ENCODE measurements at places on chromosomes 13 and 19.

GRCh38 chr13:52949742-52950141 is 78.9 kb upstream of the OLFM4 start:
- no peaks in the 10 kb centered on the region for H3K4me1 ChIP-seq
- H3K27ac ChIP-seq = no peak overlapping the region
- no peaks in the 10 kb centered on the region for H3K27me3 ChIP-seq

GRCh38 chr19:39135701-39136100 is 10.1 kb downstream of the PAK4 start:
- no peak for DNase-seq
- H3K27ac ChIP-seq = no peak overlapping the region
- H3K36me3 ChIP-seq = no peaks in the 10 kb centered on the region
- H3K4me1 ChIP-seq = peaks cover 2% of the 10 kb centered on the region
- H3K4me3 ChIP-seq = no peak overlapping the region

GRCh38 chr19:48719263-48720171 is at the start of gene MAMSTR:
MAMSTR (minus strand) TSS chr19:48719725; CDS start chr19:48719031, 694 bp downstream.
- no peaks in the 10 kb centered on the region for H3K36me3 ChIP-seq
- H3K4me3 ChIP-seq = peak within 1 kb of the TSS; percentile 84
- H3K27me3 ChIP-seq = no peaks in the 10 kb centered on the region
- H3K4me1 ChIP-seq = peaks cover 29% of the 10 kb centered on the region
- DNase-seq = no peak
- peak within 1 kb of the TSS; percentile 94 for H3K27ac ChIP-seq

DNA sequence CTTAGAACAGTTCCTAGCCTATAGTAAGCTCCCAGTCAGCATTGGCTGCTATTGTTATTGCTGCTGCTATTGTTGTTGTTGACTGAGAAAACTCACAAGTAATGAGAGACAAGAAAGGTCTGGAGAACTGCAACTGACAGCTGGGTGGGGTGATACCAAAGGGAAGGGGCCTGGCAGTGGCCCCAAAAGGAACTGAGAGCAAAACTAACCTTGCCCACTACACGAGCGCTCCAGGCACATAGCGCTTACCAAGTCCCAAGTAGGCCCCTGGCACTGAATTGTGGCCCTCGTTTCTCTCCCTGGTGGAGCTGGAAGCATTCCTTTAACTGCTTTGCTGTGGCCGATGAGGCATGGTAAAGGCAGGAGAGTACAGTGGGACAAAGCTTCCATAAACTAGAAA is 59.7 kb downstream of the KCTD12 start:
- no peak overlapping the region for H3K27ac ChIP-seq
- DNase-seq = no peak
- no peaks in the 10 kb centered on the region for H3K36me3 ChIP-seq

DNA sequence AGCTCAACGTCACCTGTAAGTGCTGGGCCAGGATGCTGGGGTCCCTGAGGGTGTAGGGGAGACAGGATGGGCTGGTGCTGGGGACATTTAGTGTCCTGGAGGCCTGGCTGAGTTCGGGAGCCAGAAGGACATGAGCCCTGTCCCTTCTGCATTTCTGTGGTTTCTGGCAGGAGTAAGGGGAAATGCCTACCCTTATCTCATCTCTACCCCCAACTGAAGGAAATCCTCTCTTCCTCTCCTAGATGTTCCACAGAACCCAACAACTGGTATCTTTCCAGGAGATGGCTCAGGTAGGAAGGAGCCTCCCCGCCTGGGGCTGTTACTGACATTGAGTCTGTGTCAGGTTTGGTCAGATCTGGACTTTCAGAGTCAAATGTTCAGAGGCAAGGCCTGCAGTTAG is 1.2 kb downstream of the CD33 start:
- DNase-seq = no peak
- H3K27me3 ChIP-seq = peaks cover 18% of the 10 kb centered on the region
- peak overlapping the region; percentile 21 for H3K4me3 ChIP-seq
- no peaks in the 10 kb centered on the region for H3K4me1 ChIP-seq

GRCh38 chr13:100589178-100589725 is 663 bp upstream of the GGACT start:
- H3K27me3 ChIP-seq = no peaks in the 10 kb centered on the region
- peak overlapping the region; percentile 46 for H3K4me3 ChIP-seq

DNA sequence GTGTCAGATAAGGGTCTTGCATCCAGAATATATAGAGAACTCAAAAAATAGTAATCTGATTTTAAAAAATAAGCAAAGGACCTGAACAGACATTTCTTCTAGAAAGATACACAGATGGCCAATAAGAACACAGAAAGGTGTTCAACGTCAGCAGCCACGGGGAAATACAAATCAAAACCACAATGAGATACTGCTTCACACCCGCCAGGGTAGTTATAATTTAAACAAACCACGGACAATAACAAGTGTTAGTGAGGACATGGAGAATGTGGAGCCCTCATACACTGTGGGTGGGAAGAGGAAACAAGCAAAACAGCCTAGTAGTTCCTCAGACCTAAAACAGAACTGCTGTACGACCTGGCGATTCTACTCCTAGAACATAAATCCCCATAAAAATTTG is 26.7 kb upstream of the NAPA start:
- H3K36me3 ChIP-seq = no peaks in the 10 kb centered on the region
- H3K27ac ChIP-seq = peak overlapping the region; percentile 19
- peaks cover 40% of the 10 kb centered on the region for H3K4me1 ChIP-seq
- H3K27me3 ChIP-seq = peaks cover 11% of the 10 kb centered on the region
- H3K4me3 ChIP-seq = no peak overlapping the region

GRCh38 chr13:51721496-51721895 is 82.5 kb downstream of the DHRS12 start:
- no peaks in the 10 kb centered on the region for H3K27me3 ChIP-seq
- DNase-seq = no peak
- no peaks in the 10 kb centered on the region for H3K36me3 ChIP-seq

DNA sequence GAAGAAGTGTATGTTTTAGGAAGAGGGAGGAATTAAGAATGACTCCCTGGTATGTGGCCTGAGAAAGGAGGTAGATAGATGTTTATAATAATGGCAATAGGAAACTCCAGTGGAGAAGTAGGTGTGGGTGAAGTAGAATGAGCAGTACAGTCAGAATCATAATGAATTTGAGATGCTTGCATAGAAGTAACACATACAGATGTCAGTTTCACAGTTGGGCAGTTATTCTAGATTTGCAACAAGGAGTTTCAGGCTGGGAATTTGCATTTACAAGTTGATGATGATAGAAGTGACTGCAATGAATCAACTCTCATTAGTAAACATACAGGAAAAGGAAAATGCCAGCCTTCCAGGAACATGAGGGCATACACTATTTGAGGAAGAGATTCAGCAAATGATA is 149.0 kb downstream of the SLITRK1 start:
- H3K4me3 ChIP-seq = no peak overlapping the region
- no peaks in the 10 kb centered on the region for H3K4me1 ChIP-seq
- H3K27ac ChIP-seq = no peak overlapping the region
- no peaks in the 10 kb centered on the region for H3K36me3 ChIP-seq

- no peaks in the 10 kb centered on the region for H3K4me1 ChIP-seq
- DNase-seq = no peak
- no peak overlapping the region for H3K4me3 ChIP-seq
- no peaks in the 10 kb centered on the region for H3K27me3 ChIP-seq
- H3K27ac ChIP-seq = no peak overlapping the region
- no peaks in the 10 kb centered on the region for H3K36me3 ChIP-seq
These were observed 81.5 kb upstream of the MBNL2 start for GRCh38 chr13:97140611-97141010.

DNA sequence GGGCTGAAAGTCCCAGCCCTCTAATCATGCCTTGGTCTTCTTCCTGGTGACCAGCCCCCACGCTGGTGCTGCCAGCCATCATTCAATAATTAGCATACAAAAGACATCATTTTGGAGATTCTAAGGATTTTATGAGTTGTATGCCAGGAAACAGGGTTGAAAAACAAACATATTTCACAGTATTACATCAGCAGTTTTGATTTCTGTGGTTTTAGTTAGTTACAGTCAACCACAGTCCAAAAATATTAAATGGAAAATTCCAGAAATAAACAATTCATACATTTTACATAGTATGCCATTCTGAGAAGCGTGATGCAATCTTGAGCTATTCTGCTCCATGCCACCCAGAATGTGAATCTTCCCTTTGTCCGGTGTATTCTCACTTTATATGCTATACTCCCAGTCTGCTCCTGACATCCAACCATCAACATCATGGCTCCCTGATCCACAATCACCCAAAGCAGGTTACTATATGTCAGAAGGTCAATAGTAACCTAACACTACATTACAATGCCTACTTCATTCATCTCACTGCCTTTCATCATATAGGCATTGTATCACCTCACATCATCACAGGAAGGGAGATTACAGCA is 49.2 kb downstream of the STOML3 start:
- H3K4me1 ChIP-seq = no peaks in the 10 kb centered on the region
- peaks cover 3% of the 10 kb centered on the region for H3K27me3 ChIP-seq
- H3K36me3 ChIP-seq = no peaks in the 10 kb centered on the region
- H3K4me3 ChIP-seq = no peak overlapping the region
- no peak overlapping the region for H3K27ac ChIP-seq
- no peak for DNase-seq

GRCh38 chr19:19388568-19389555 is 16.6 kb upstream of the GATAD2A start:
- H3K4me1 ChIP-seq = peaks cover 79% of the 10 kb centered on the region
- no peak for DNase-seq
- H3K36me3 ChIP-seq = no peaks in the 10 kb centered on the region
- no peaks in the 10 kb centered on the region for H3K27me3 ChIP-seq
- peak overlapping the region; percentile 21 for H3K27ac ChIP-seq

DNA sequence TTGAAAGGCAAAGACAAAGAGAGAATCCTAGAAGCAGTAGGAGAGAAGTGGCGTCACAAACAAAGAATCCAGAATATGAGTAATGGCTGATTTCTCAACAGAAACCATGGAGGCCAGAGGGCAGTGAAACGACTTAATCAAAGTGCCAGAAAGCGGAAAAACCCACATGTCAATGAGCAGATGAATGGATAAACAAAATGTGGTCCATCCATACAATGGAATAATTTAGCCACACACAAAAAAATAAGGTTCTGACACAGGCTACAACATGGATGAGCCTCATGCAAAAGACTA is 52.2 kb upstream of the RANBP3 start:
- no peaks in the 10 kb centered on the region for H3K36me3 ChIP-seq
- no peaks in the 10 kb centered on the region for H3K4me1 ChIP-seq
- DNase-seq = no peak
- no peak overlapping the region for H3K27ac ChIP-seq
- no peaks in the 10 kb centered on the region for H3K27me3 ChIP-seq
- H3K4me3 ChIP-seq = no peak overlapping the region

DNA sequence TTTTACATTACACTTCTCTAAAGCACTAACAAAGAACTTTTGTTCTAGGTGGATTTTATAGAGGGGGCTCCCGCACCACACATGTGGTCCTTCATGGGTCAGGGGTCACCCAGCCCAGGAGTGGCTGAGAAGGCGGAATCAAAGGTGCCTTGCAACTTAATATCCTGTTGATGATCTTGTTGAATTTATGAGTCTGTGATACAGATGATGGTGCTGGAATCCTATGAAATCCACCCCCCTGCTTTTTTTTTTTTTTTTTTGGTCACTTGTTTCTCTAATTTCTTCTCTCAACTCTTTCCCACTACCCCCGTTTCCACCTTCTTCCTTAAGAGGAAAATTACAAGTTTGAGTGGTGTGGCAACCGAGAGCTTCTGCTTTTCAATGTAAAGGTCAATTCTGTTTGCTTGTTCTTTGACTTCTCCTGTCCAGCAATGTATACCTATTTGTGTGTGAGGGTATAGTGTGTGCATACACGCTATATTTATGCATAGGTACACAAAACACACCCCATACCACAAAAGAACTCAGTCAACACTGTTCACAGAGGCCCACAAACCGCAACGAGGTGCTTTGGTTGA is 4.2 kb upstream of the ZIC2 start:
- no peaks in the 10 kb centered on the region for H3K36me3 ChIP-seq
- H3K4me1 ChIP-seq = peaks cover 40% of the 10 kb centered on the region
- H3K27ac ChIP-seq = no peak overlapping the region
- no peak overlapping the region for H3K4me3 ChIP-seq
- peaks cover 91% of the 10 kb centered on the region for H3K27me3 ChIP-seq

DNA sequence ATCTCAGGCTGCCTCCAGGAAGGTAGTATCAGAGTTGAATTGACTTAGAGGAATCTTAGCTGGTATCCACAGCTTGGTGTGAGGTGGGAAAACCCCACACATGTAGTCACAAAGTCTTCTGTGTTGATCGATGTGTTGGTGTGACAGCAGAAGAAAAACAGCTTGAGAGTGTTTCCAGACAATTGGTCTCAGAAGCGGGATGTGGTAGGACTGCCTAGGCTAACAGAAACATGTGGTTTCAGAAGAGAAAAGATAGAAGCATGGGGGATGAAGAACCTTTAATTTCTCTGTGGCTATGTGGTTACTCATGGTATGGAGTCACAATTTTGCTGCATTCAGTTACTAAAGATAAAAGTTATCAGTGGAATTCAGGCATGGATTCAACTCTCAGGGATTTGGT is 134.7 kb upstream of the SLITRK5 start:
- no peaks in the 10 kb centered on the region for H3K27me3 ChIP-seq
- no peak for DNase-seq
- H3K36me3 ChIP-seq = no peaks in the 10 kb centered on the region
- no peaks in the 10 kb centered on the region for H3K4me1 ChIP-seq

GRCh38 chr19:48102870-48103751 is 7.5 kb downstream of the PLA2G4C start:
- H3K27me3 ChIP-seq = no peaks in the 10 kb centered on the region
- H3K27ac ChIP-seq = no peak overlapping the region
- DNase-seq = peak; percentile 7
- no peaks in the 10 kb centered on the region for H3K36me3 ChIP-seq

DNA sequence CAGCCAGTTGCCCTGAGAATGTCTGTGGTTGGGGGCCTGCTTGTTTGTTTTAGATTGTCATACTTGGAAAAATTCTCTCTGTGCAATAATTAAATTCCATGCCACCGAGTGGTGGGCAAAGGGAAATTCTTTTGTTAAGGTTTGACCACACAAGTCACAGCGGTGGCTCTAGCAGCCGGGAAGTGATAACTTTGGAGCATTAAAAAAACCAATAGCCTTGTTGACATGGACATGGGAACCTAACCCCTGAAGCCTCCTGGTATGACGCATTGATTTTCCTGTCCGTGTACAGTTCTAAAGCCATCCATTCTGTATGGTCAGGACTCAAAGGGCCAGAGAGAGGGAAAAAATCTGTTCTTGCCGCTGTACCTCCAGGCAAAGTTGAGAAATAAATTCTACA is 384.9 kb upstream of the ZNF507 start:
- no peaks in the 10 kb centered on the region for H3K36me3 ChIP-seq
- H3K27ac ChIP-seq = no peak overlapping the region
- no peaks in the 10 kb centered on the region for H3K4me1 ChIP-seq
- no peak for DNase-seq

- DNase-seq = no peak
- H3K27ac ChIP-seq = no peak overlapping the region
- H3K36me3 ChIP-seq = no peaks in the 10 kb centered on the region
- no peak overlapping the region for H3K4me3 ChIP-seq
- H3K27me3 ChIP-seq = no peaks in the 10 kb centered on the region
These were observed 31.6 kb downstream of the LACC1 start for GRCh38 chr13:43911278-43911677.

GRCh38 chr19:46296722-46297461 is at the start of gene HIF3A:
HIF3A (plus strand) TSS chr19:46297042; CDS start chr19:46297077, 35 bp downstream.
- peaks cover 3% of the 10 kb centered on the region for H3K4me1 ChIP-seq
- no peaks in the 10 kb centered on the region for H3K36me3 ChIP-seq
- H3K27me3 ChIP-seq = peaks cover 33% of the 10 kb centered on the region
- no peak within 1 kb of the TSS for H3K4me3 ChIP-seq
